Hypothalamus (tissue), 51 donors: ENCODE measurements at places on chromosomes 3 and 15.

- DNase-seq: no peak
Measured at GRCh38 chr3:65595222-65596028, 443.3 kb downstream of the MAGI1 start.

DNA sequence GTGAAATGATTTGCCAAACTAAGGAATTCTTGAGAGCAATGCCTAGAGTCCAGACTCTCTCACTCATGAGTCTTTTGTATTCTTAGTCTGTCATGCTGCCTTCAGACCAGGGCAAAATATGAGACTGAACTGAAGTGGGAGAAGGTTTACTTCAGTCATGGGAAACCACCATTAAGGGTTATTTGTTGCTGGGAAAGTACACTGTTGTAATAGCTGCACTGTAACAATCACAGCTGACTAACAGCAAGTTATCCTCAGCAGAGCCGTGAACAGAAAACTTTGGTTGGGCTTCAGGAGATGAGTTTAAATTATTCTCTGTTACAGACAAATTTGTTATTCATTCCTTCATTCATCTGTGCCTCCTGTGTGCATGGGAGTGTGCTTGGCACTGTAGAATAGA is 258.5 kb downstream of the ROBO2 start:
- DNase-seq: no peak

- no peak for DNase-seq
Measured at GRCh38 chr15:50227076-50227475, 38.5 kb downstream of the HDC start.

DNA sequence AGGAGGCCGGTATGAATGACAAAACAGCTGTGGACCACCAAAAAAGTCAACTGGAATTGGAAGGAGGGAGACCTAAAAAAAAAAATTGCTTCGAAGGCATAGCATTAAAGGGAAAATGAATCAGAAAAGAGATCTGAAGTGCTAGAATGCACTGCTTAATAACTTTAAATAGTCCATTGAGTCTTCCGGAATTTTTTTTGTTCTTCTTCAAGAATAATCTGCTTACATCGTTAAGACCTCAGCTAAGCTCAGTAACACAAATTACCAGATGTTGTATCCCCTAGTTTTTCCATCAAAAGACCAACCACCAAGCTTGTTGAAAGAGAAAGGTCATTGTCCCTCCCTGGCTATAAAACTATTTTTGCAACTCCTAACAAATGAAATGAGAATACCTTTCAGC is 560.5 kb downstream of the NR2F2 start:
- DNase-seq: no peak

DNA sequence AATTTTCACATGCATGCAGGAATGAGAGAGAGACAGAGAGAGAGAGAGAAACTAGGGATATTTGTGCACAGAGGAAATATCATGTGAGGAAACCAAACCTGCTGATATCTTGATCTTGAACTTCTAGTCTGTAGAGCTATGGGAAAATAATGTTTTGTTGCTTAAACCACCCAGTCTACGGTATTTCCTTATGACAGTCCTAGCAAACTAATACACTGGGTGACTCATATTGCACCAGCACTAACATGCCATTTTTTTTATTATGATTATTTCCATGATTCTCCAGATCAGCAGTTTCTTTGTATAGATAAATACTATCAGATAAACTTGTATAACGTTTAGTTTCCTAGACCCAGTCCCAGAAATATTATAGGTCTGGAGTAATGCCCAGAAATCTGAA is 1259.0 kb downstream of the ZPLD1 start:
- no peak for DNase-seq
